ENCODE measurements at places on chromosomes 5 and 9. TPM values are rescaled to one million over a fixed set of nuclear protein-coding genes. Genes with fewer than 3 reads are reported as not detected.

Gene IGFBPL1
- 1.8 TPM for total RNA-seq

Gene SLC36A3
- total RNA-seq = not detected

Gene ANKRD34B
- total RNA-seq = 1.5 TPM

Gene KIF12
- 67.3 TPM for total RNA-seq

Gene WDR41
- total RNA-seq = 45.8 TPM

Gene GPR151
- total RNA-seq = not detected

Gene MAP3K1
- total RNA-seq = 23.8 TPM

Gene EIF4EBP3
- total RNA-seq = 0.98 TPM

Gene LRRTM2
- 0.33 TPM for total RNA-seq

Gene TEX48
- total RNA-seq = not detected

Gene SH3GL2
- 0.33 TPM for total RNA-seq

Gene CCDC69
- 0.98 TPM for total RNA-seq

Gene HAPLN1
- total RNA-seq = 0.76 TPM

Gene TEX53
- not detected for total RNA-seq

Gene WDR38
- not detected for total RNA-seq

Gene HSPA4
- 55.4 TPM for total RNA-seq

Gene CCNO
- total RNA-seq = 0.65 TPM

Gene SPOUT1
- total RNA-seq = 31.1 TPM

Gene SPATA31A7
- total RNA-seq = not detected

Gene MED10
- total RNA-seq = 17.7 TPM

Gene C8G
- total RNA-seq = not detected

Gene ROR2
- total RNA-seq = 0.98 TPM

Gene FREM1
- under 0.01 TPM for total RNA-seq

Gene GRXCR2
- total RNA-seq = not detected

Gene ADCY2
- not detected for total RNA-seq

Gene ANGPTL2
- 3.7 TPM for total RNA-seq

Gene KCNT1
- not detected for total RNA-seq

Gene MUSK
- total RNA-seq = not detected

Gene ADGRV1
- 0.81 TPM for total RNA-seq

Gene OR1J2
- total RNA-seq = not detected

Gene AP3S1
- 35.2 TPM for total RNA-seq

Gene BSPRY
- total RNA-seq = 0.13 TPM

Gene ATG10
- total RNA-seq = 3.3 TPM

Gene NTRK2
- total RNA-seq = under 0.01 TPM

Gene SLCO6A1
- total RNA-seq = not detected

Gene WNT8A
- not detected for total RNA-seq

Gene PCDHGB4
- 7.1 TPM for total RNA-seq

Gene FAM240B
- 0.13 TPM for total RNA-seq

Gene RPS23
- total RNA-seq = 2,000 TPM

Gene GZMA
- total RNA-seq = not detected

Gene ABO
- not detected for total RNA-seq

Gene TPM2
- total RNA-seq = 217 TPM

Gene KIAA1958
- total RNA-seq = 4.7 TPM

Measured in mesangial cell (primary cell).